ENCODE measurements at places on chromosomes 3 and 15.

DNA sequence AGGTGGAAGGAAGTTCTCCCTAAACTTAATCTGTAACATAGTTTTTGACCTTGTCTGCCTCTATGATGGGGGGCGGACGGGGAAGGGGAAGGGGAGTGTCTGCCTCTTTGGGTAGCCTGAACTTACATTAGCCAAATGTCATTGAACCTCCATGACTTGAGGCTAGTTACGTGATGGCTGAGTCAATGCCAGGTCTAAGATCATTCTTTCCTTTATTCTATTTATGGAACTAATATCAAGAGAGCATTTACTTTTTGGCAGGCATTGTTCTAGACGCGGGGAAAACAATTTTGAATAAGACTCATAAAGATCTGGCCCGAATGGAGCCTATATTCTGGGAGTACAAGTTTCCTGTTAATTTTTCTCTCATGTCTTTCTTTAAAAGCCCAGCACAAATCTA is 340.7 kb upstream of the C2CD4B start:
- DNase-seq = no peak

GRCh38 chr3:88031642-88032077 is 27.1 kb downstream of the CGGBP1 start:
- DNase-seq = no peak

GRCh38 chr15:77430213-77430612 is 9.5 kb downstream of the HMG20A start:
- DNase-seq = no peak

DNA sequence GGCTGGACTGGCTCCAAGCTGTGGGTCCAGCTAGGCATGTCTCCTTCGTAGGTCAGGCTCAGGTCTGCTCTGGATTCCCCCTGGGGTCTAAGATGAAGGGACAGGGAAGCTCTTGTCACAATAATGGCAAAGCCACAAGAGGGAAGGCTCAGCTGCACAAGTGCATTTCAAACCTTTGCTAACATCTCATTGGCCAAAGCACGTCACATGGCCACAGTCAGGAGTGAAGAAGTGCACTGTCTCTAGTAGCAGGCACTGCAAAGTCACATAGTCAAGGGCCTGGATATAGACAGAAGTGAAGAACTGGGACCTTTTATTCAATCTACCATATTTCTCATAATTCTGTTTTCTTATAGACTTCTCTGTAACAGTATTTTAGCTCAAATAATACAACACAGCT is 20.1 kb downstream of the DLEC1 start:
- no peak for DNase-seq

GRCh38 chr15:100788418-100789105 is 91.1 kb upstream of the ALDH1A3 start:
- DNase-seq = no peak

GRCh38 chr15:83444936-83445335 is 2.2 kb upstream of the SH3GL3 start:
- DNase-seq = no peak

DNA sequence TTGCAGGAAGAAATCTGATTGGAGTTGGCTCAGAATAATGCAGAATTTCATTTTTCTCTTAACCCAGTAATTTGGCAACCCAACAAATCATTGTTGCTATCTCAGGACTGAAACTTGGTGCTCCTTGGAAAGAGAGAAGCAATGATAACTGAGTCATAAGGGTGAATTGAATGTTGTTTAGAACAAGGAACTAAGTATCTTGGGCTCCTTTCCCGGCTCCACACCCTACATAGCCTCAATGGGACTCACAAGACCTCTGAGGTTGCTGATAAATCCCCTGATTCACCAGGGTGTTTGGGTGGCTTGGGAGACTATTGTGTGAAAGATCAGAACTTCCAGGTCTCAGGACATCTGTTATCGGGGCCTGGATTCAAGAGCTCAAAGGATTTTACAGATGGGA is 7.8 kb upstream of the RAB8B start:
- no peak for DNase-seq

GRCh38 chr15:35697549-35698299 is 151.8 kb upstream of the DPH6 start:
- no peak for DNase-seq

DNA sequence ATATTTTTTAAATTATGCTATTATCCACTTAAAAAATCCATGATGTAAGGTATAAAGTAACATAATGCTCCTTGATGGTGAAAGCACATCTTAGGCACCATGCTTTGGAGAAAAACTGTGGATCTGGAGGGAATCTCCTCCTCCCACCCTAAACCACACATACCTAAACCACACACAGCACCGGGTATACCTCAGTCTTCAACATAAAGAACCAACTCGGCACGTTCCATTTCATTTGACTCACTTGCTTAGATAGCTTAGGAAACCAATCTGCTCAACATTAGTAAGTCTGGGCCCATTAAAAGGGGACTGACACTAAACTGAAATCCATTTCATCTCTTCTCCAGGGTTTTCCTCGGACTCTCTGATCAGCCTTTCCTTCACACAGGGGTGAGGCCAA is 945.7 kb upstream of the CFAP20DC start:
- no peak for DNase-seq

GRCh38 chr3:30232142-30232541 is 374.3 kb upstream of the TGFBR2 start:
- no peak for DNase-seq

GRCh38 chr3:78139166-78139565 is 1099.3 kb downstream of the ROBO2 start:
- DNase-seq = no peak

Data from activated CD4-positive, alpha-beta T cell treated with anti-CD3 and anti-CD28 coated beads, Interleukin-2, amount 50 U/mL, for 24 hours (primary cell).